ENCODE measurements at places on chromosomes 12 and 14.

DNA sequence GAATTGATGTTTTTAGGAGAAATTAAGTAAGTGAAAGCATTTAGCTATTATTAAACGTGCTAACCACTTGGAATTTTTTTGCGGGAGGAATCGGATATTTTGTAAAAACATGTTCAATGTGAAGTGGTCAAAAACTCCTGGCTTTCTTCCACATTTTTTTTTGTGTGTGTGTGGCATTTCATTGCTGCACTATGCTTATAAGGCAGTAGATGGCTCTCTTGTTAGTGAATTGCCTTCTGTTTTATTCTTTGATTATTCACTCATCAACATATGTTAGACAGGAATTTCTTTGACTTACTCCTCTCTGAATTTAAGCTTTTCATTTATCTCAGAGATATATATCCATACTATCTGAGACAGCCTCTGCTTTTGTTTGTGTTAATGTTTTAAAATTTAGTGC, 71.3 kb downstream of the DERA start:
- no peak for DNase-seq

DNA sequence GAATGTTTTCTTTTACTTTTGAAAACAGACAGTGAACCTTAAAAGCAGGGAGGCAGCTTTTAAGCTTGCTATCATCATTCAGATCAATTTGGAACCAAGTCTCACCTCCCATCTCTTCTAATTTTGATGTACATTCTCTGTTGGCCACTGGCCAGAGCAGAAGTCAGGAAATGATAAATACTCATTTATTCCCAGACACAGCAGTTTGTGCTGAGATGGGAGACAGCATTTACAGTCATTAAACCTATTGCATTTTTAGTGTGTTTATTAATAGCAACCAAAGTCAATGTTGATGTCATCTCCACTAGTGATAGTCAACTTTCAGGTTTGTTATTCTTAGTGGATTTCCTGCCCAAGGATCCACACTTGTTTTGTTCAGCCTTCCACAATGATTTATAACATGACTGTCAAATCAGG, 320.0 kb upstream of the ATP2B1 start:
- DNase-seq, result no peak

DNA sequence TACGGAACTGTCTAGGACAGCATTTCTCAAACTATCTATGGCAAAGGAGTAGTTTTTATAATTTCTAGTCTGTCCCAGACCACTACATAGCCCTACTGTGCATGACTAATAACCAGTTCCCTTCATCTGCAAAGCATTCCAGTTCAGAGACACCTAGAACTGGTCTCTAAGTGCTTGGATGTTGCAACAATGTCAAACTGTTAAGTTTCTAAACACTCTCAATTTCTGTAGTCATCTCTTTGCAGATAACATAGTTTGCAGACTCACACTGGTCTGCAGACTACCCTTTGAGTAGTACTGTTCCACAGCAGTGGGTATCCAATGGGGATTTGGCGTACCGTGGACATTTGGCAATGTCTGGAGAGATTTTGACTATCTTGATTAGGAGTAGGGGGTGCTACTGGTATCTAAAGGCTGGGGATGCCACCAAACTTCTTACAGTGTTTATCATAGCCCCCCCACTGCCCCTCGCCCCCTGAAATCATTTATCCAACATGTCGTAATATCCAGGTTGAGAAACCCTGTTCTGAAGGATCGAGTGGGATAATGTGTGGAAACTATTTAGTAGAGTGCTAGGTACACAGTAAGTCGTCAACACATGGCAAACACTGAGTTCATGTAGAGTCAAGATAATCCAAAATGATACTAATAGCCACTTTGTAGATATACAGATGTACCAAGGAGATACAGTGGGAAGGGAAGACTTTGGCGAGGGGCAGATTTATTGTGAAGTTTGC, 1.7 kb downstream of the C12orf76 start:
- DNase-seq, result no peak

GRCh38 chr12:57214398-57214781, 2.2 kb upstream of the NXPH4 start:
- peak; percentile 60 for DNase-seq

DNA sequence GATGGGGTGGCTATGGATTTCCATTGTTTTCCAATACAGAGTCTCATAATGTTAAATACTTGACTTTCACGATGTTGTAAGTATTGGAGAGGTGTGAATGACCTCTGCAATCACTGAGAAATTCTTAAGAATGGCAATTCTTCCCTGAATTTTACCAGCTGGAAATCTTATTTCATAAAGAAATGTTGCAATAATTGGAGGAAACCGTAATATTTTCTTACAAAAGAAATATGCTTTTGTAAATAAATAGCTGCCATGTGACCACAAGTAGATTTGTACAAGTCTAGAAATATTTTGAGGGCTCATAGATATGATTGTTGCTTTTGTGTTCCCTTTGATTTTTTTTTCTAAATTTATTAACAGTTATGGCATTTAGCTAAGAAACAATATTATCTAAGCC, 308.7 kb upstream of the ATP2B1 start:
- DNase-seq, result no peak

DNA sequence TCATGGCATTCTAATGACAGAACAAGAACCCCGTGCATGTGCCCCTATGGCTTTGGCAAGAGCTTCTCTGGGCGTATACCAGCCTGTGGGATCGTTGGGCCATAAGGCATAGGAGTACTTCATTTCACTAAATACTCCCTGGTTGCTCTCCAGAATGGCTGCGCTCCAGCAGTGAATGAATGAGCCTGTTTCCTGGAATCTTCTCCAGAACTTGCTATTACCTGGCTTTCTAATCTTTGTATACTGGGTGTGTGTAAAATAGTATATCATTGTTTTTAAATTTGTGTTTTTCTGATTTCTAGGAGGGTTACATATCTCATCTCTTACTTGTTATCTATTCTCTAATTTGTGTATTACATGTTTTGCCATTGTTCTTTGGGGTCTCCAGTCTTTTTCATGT, 28.6 kb upstream of the EMP1 start:
- no peak for DNase-seq

- DNase-seq, result no peak
Measured at GRCh38 chr12:111761099-111761498, 5.6 kb upstream of the ALDH2 start.

- no peak for DNase-seq
Measured at GRCh38 chr14:71060825-71061455, 153.7 kb downstream of the PCNX1 start.

GRCh38 chr14:61544448-61545330, 150.6 kb upstream of the HIF1A start:
- no peak for DNase-seq

DNA sequence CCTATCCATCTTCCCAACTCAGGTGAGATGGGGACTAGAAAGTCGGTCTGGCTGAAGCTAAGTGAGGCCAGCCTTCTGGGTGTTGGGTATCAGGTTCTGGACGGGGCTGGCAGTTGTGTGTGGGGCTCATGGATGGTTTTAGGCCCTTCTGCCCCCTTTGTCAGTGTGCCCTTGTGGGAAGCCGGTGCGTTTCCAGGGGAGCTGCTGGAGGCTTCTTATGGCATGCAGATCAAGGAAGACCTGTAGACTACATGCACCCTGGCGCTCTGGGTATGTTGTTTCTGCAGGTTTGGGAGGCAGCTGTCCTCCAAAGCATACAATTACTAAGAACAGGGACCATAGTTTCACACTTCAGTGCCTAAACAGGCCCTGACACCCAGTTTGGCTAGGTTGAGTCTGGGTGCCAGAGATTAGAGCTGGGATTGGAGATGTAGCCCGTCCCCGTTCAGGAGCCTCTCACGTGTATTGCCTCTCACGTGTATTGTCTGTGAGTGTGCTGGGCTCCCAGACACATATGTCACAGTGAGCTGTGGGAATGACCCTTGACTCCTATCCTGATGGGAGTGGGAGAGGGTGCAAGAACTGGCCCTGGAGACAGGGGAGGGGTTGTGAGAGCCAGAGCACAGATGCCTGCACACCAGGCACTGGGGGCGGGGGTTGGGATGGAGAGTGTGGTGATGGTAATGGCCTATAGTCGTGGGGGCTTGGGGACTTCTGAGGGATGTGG, 84.4 kb downstream of the SLC25A47 start:
- DNase-seq, result no peak

DNA sequence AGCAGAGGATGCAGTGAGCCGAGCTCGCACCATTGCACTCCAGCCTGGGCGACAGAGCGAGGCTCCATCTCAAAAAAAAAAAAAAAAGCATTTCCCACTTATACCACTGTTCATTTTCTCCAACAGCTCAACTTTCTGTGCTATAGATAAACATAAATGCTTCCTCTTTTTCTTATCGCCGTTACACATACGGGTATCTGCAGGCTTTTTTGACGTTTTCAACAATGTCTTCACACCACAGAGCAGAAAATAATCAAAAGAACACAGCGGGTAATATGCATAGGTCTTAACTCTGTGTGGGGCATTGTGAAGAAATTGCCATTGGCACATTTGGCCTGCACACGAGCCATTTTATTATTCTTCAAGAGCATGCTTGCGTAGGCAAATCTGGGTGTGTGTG, 86.4 kb downstream of the CAPZA3 start:
- no peak for DNase-seq

DNA sequence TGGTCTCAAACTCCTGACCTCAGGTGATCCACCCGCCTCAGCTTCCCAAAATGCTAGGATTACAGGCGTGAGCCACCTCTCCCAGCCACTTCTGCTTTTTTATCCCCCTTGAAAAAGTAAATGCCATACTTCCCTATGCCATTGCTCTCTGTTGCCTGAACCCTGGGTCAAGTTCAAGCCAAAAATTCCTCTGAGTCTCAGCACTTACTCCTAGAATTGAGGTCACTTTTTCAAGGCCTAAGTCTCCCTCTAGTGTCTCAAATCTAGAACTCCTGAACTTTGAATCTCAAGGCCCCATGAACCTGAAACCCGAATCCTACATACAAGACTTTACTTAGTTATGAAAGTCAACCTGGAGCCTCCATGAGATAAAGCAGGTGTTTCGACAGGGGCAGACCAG, 1.4 kb upstream of the APOBEC1 start:
- DNase-seq, result no peak

DNA sequence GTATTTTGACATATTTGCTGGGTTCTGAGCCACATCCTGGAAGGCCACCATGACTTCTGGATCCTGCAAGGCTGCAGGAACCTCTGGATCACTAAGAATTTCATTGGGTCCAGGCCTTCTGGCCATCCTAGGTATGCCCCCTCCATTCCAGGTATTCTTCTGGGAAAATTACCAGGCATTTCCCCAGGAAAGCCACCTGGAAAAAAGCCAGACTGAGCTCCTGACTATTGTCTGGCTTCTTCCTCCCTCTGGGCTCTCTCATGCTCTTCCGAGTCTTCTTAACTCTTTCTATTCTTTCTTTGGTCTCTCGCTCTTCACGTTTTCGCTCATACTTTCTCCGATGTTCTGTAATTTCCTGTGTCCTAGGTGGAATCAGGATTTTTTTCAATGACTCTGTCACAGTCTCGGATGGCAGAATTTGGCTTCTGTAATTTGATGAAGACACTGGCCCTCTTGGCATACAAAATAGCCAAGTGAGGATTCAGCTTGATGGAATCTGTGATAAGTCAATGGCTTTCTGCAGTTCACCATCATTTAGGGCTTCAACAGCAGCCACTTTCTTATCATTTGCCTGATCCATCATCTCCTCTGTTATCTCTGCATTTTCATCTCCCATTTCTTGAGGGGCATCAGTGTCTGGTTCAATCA, 42.6 kb downstream of the ATP23 start:
- DNase-seq, result no peak

DNA sequence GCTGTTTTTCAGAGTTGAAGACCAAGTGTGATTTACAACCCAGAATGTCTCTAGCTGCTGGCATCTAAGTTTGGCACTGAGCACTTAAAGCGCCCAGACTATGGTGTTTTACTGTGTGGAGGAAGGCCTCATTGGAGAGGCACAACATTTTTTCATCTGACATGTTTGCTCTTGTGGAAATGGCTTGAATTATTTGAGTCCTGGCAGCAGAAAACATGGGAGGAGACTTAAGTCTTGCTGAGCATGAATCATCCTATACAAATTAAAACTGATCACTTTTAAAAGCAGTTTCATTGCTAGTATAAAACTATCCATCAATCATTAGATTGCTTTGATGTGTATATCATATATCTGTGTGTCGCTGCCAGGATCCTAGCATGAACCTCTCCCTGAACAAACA, 85.9 kb upstream of the REP15 start:
- DNase-seq, result no peak

- DNase-seq, result no peak
Measured at GRCh38 chr12:104969343-104969742, 11.3 kb upstream of the SLC41A2 start.

DNA sequence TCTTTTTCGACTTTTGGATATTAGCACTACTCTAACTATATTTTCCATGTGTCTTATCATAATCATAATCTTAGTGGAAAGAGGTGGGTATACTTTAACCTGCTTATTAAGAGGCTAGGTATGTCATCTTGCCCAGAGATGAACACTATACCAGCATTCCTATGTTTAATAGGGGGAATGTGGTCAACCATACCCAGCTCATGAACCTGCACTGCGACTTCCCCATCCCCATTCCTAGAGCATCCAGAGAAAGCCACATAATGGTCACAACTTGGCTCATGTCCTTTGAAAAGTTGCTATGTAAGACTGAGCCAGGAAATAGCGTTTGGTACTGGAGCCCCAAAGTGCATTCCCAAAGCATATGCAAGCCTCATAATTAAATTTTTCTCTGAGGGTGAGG, 55.2 kb downstream of the TMCC3 start:
- DNase-seq, result no peak

DNA sequence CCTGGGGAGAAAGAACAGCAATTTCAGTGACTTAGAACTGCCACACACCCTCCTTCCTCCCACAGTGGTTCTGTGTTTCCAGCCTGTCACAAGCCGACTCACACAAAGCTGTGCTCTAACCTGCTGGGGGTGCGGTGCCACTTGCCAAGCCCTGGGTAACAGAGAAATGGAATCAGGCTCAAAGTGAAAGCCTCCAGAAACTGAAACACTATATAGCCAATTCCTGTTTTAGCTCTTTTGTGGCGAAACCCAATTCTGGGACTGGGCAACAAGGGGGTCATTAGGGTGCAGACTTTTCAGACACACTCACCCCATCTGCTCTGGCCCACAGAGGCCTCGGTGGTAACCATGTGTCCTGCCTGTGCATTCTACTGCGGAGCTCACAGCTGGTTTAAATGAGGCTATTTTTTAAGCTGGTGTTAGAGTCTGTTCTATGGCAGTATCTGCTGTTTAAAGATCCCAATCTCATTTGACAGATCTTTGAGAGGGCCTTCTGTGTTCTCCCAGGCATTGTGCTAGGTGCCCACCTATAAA, 15.2 kb upstream of the ACTR6 start:
- no peak for DNase-seq

- no peak for DNase-seq
Measured at GRCh38 chr14:87271331-87271730, 721.7 kb downstream of the GALC start.

GRCh38 chr12:49051777-49052438, 8.7 kb downstream of the KMT2D start:
- DNase-seq, result no peak

- no peak for DNase-seq
Measured at GRCh38 chr12:129701631-129702101, 202.2 kb downstream of the TMEM132D start.

All from activated gamma-delta T cell treated with Interleukin-2 at 50 U/mL for 16 hours (primary cell).